ENCODE measurements at places on chromosomes 1 and 21.

DNA sequence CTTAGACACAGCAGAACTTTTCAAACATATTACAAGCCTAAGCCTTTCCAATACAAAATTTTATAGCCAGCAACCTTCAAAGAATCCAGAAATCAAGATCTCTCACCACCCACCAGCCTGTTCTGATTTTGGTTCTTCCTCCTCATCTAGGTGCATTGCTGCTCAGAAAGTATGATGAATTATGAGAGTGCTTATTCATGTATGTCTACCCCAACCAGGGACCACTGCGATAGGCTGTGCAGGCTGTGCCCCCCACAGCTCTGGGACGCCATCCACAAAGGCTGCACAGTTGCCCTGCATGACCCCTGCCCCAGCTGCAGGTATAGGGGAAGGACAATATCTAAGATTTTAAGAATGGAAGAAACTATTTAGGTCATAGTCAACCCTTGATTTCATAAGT lies 55.4 kb downstream of the WDR64 start:
- DNase-seq, result no peak

- no peak for DNase-seq
Measured at GRCh38 chr1:221753828-221754188, 11.9 kb upstream of the DUSP10 start.

GRCh38 chr1:115112496-115113375 lies 23.4 kb upstream of the TSPAN2 start:
- peak; percentile 19 for DNase-seq

GRCh38 chr1:185566995-185567394 lies 167.2 kb upstream of the HMCN1 start:
- DNase-seq, result peak; percentile 22

DNA sequence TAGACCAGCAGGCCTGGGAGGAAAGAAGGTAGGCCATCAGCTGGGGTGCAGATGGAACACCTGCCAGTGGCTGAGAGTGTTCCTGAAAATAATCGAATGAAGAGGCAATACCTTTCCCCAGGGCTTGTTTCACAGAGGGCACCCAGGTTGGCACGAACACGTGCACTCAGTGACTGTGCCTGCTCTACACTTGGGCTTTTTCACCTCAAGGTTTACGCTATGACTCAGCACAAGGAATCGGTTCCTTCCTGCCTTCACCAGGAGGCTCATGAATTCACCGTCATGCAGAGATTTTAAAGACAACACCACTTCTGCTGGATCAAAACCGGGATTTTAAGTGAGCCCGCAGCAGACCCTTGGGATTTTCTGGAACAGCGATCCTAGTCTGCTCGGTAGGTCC lies 118.5 kb upstream of the ADAR start:
- peak; percentile 32 for DNase-seq

- DNase-seq, result peak; percentile 58
Measured at GRCh38 chr1:222711319-222712252, 705 bp downstream of the AIDA start.

- DNase-seq, result no peak
Measured at GRCh38 chr1:109630081-109630897, 10.7 kb downstream of the AMPD2 start.

- DNase-seq, result no peak
Measured at GRCh38 chr1:172960454-172961208, 90.1 kb downstream of the TNFSF18 start.

DNA sequence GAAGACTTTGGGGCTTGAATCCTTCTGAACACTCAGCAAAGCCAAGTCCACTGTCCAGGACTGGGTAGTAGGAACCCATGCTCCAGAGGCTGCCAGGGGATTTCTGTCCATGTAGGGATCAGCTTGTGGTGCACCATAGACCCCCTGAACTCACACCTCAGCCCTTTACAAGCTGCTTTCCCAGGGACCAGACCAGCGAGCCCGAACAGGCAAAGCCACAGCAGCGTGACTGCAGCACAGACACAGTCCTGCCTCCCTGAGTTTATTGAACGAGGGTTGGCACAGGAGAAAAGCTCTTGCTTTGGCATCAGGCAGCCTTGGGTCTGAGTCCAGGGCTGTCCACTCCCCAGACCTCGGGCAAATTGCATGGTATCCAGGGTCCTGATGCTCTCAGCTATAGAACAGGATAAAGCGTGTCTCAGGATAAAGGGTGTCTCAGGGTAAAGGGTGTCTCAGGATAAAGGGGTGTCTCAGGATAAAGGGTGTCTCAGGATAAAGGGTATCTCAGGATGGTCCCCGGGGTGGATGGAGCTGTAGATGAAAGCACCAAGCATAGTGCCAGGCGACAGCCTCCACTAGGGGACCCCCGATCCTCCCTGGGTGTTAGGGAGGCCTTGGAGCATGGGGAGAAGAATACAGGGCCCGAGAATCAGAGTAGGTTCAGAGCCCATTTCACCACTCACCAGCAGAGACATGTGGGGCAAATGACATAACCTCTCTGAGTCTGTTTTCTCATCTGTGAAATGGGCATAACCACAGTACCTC lies 648.8 kb downstream of the NPHP4 start:
- DNase-seq, result no peak

DNA sequence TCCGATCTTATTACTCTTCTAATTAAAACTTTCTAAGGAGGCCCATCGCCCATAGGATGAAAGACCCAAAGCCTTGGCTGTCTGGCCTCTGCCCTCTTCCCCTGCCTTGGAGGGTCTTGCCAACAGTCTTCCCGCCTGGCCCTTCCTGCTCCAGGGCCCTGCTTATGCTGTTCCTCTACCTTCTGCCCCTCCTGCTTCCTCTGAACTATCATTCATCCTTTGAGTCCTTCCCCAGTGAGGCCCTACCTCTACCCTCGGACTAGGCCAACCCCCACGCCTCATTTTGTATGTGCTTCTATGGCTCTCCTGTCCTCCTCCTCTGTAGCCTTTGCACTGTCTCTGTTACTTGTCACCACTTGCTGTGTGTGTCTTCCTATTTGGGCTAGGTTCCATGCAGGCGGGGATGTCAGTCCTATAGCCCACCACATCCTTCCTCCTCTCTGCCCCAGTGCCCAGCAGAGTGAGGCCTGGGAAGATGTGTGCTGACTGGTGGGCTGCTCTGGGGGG lies 5.4 kb downstream of the RUSC1 start:
- no peak for DNase-seq

- peak; percentile 84 for DNase-seq
Measured at GRCh38 chr1:24502709-24503058, at the start of gene RCAN3. TSS of gene RCAN3 (plus strand) at chr1:24502836. CDS start at chr1:24514373, 11,537 bp downstream.

DNA sequence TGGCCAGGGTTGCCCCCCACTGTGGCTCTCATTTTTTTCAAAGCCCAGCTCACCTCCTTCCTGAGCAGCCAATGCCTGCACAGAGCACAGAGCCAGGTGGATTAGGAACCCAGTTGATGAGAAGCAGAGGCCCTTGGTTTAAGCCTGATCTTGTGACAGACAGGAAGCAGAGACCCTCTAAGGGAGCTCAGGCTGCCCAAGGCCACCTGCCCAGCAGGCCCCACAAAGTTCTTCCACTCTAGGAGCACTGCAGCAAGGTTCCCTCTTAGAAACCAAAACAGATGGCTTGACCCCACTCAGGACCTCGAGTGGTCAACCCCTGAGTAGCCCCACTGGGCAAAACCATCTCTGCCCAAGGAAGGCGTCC lies 25.5 kb upstream of the PRSS38 start:
- DNase-seq, result no peak

DNA sequence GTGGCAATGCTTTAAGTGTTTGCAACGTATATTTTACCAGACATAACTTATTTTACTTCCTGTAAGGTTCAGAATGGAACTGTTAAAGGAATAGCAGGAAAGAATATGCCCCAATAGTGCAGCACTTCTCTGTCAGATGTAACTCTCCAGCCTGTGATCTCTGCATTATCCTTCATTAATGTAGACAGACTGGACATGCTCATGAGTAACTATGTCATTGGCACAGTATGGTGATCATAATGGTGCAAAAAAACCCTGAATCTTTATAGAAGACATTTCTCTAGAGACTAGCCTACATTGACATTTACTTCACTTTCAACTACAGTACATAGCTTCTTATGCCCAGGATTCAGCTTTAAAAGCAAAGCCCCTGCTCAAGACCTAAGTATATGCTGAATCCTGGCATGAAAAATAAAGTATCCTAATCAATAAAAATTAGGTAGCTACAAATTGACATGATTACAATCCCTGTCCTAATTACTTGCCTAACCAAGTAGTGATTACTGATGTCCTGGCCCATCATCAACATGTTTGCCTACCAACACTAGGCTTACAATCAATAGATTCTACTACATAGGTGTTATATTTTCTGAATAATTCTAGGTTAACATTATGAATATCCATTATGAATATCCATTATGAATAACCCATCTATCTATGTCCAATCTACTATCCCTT lies 13.9 kb downstream of the COX20 start:
- DNase-seq, result no peak

DNA sequence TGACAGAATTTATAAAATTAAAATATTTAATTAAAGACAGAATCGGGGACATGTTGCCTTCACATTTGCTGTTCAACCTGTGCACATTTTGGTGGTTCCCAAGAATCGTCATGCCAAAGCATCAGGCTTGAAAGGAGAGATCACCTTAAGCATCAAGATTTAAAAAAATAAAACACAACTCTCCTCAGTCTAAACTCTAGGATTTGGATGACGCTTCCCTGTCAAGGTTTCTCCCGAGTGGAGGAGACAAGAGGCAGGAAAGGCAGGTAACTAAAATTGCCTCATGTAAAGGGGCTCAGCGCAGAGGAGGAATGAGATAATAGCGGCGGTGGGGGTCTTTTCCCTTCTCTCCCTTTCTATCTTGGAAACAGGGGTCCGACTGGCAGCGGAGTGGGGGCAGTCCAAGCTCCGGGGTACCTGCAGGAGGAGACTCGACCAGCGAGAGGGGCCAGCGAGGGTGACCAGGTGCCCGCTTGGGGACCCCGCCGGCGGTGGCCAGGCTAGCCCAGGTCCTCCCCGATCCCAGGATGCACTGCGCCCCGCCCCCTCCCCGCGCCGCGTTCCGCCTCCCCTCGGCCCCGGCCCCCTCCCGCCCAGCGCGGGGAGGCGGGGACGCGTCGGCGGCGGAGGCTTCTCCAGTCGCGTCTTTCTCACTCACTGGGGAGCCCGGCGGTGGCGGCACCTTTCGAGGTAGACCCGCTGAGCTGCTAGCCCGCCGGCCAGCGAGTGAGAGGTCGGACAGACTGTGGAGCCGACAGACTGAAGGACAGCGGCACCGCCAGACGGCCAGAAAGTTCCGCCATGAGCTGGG lies at the start of gene FNBP1L:
TSS of gene FNBP1L (plus strand) at position 638 of the 811 bp plus-strand sequence. CDS start at position 802, 164 bp downstream.
- peak; percentile 59 for DNase-seq

GRCh38 chr21:45638707-45639106 lies 4.8 kb upstream of the PCBP3 start:
- DNase-seq, result no peak

- no peak for DNase-seq
Measured at GRCh38 chr1:50349242-50349565, 74.0 kb downstream of the DMRTA2 start.

DNA sequence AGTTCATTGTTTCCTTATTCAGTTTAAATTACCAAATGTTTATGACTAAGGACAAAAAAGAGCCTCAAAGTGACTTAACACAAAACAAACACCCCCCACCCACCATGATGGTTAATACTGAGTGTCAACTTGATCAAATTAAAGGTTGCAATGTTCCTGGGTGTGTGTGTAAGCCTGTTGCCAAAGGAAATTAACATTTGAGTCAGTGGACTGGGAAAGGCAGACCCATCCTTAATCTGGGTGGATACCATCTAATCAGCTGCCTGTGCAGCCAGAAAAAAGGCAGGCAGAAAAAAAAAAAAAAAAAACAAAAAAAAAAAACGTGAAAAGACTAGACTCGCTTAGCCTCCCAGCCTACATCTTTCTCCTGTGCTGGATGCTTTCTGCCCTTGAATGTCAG lies 543.4 kb downstream of the NEGR1 start:
- no peak for DNase-seq

GRCh38 chr1:243230914-243231313 lies 24.2 kb downstream of the CEP170 start:
- DNase-seq, result no peak

DNA sequence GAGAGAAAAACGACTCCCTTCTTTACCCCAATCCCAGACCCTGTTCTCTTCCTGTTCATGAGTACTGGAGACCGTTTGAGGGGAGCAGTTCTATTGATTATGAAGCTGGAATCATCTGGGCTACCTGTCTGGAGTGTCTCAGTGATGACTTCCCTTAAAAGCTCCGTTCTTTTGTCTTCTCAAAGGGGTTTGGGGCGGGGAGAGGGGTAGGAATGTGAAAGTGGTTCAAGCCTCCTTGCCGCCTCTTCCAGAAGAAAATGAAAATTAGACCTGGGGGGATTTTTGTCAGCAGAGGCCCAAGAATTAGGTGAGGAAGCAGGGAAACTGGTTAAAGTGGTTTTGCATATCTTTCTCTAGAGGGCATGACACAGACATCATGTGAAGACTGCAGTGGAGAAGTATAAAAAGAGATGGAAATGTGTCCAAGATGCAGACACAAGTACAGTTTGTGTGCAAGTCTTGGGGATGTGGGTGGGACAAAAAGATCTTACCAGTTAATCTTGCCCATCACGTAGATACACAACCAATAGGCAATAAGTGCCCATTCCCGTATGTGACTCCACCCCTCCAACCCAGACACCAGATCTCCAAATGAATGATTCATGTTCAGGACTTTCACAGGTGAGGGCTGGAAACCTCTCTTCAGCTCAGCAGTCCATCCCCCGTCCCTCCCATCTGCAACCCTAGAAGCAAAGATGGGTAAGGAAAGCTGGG lies 470 bp upstream of the MTMR11 start:
- no peak for DNase-seq

- no peak for DNase-seq
Measured at GRCh38 chr1:46810596-46810995, 11.8 kb downstream of the CYP4B1 start.

DNA sequence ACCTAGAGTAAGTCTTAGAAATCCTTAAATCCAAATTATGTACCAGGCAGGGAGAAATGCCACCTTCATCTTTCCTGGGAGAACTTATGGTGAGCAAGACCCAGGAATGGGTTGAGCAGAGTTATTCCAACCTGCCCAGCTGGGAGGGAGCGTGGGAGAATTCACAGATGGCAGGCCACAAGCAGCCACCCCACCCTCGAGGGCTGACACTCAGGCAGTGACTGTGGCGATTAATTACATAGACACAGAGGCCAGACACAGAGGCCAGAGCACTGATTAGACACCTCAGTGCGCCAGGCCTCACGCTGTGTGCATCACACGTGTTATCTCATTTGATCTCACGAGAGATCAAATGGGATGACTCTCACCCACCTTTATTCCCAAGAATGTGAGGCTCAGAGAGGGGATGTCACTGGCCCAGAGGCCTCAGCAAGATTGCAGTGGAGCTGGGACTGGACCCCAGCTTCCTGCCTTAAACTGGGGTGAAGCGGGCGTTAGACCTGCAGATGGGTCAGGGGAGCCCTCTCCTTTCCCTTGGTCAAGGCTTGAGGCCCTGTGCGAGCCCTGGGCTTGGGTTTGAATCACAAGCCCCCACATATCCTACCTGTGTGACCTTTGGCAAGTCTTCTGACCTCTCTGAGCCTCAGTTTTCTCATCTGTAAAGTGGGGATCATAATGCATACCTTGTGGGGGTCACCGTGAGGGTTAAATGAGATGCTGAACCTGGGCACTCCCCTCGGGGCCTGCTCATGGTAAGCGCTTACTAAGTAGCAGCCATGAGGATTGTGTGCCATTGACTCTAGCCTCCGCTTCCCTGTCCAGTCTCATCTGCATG lies 28.8 kb upstream of the PADI4 start:
- no peak for DNase-seq

- DNase-seq, result no peak
Measured at GRCh38 chr1:203388683-203389082, 37.8 kb upstream of the FMOD start.
